ENCODE measurements at places on chromosomes 13 and 19.

DNA sequence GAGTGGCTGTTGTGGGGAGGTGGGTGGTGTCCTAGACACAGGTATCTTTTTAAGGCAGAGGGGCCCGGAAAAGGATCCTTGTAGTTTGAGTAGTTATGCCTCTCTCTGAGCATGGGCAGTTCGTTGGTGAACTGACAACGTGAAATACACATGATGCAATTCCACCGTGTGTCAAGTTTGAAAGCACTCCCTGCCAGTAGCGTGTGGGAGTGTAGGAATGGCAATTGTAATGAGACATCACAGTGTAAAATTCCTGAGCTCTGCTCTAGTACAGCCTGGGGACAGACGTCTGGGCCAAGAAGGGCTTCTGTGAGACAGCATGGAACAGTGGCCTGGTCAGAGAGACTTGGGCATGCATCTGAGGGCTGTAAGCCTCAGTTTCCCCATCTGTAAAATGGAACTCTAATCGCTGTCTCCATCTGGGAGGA, 10.4 kb upstream of the ASF1B start:
- peak; percentile 91 for DNase-seq

GRCh38 chr13:59203855-59204254, 959.9 kb downstream of the DIAPH3 start:
- DNase-seq: no peak

- DNase-seq: no peak
Observed at GRCh38 chr13:113077566-113077952, 28.0 kb upstream of the F7 start.

DNA sequence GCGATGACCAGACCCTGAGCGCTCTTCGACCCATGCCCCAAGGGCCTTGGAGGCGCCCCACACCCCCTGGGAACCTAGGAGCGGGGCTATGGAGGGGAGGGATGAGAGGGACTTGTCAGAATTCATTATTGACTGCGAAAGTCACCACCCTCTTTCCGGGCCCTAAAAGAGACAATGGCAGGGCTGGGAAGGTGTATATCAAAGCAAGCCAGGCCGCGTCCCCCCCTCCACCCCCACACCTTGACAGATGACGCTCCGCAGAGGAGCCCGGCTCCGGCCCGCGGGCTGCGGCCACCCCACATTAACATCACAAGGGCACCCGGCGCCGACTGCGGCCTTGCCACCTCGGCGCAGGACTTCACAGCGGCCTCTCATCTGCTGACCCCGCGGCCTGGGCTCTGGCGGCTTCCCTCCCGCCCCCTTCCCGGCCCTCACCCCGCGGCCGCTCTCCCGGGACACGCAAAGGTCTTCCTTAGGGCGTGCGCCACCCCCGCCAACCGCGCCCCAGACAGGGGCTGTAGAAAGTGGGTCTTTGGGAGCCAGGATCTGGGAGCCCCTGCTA, 2.4 kb downstream of the CDX2 start:
- DNase-seq: no peak

GRCh38 chr13:112575675-112576074, 12.3 kb downstream of the TUBGCP3 start:
- peak; percentile 13 for DNase-seq

DNA sequence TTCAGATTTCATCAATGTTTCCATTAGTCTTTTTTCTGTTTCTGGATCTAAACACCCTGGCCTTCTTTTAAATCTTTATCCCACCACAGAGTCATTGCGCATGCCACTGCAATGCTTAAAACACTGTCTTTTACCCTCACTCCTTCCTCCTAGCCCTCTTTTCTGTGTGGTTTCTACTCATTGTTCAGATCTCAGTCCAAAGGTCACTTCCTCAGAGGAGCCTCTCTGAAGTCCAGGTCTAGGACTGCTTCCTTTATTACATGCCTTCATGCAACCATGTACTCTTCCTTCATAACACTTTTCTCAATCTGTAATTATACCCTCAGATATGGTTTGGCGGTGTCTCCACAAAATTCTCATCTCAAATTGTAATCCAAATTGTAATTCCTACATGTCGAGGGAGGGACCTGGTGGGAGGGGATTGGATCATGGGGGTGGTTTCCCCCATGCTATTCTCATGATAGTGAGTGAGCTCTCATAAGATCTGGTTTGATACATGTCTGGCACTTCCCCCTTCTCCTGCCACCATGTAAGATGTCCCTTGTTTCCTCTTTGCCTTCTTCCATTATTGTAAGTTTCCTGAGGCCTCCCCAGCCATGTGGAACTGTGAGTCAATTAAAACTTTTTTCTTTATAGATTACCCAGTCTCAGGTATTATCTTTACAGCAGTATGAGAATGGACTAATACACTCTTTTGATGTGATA, 808.9 kb downstream of the DIAPH3 start:
- DNase-seq: peak; percentile 43

Data from OCI-M1 (cell line).